ENCODE measurements at places on chromosomes 1 and 21.

- no peak for DNase-seq
These were observed 91.3 kb upstream of the COA6 start for GRCh38 chr1:234281826-234282489.

DNA sequence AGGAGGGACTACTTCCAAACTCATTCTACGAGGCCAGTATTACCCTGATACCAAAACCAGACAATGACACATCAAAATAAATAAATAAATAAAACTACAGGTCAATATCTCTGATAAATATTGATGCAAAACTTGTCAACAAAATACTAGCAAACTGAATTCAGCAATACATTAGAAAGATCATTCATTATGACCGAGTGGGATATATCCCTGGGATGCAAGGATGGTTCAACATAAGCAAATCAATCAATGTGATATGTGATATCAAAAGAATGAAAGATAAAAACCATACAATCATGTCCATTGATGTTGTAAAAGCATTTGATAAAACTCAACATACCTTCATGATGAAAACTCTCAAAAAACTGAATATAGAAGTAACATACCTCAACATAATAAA is 36.7 kb downstream of the NME7 start:
- DNase-seq, result no peak

- DNase-seq, result peak; percentile 62
These were observed 82.2 kb upstream of the SSX2IP start for GRCh38 chr1:84772428-84772943.

- DNase-seq, result peak; percentile 68
These were observed 79.0 kb downstream of the RAVER2 start for GRCh38 chr1:64823691-64824476.

DNA sequence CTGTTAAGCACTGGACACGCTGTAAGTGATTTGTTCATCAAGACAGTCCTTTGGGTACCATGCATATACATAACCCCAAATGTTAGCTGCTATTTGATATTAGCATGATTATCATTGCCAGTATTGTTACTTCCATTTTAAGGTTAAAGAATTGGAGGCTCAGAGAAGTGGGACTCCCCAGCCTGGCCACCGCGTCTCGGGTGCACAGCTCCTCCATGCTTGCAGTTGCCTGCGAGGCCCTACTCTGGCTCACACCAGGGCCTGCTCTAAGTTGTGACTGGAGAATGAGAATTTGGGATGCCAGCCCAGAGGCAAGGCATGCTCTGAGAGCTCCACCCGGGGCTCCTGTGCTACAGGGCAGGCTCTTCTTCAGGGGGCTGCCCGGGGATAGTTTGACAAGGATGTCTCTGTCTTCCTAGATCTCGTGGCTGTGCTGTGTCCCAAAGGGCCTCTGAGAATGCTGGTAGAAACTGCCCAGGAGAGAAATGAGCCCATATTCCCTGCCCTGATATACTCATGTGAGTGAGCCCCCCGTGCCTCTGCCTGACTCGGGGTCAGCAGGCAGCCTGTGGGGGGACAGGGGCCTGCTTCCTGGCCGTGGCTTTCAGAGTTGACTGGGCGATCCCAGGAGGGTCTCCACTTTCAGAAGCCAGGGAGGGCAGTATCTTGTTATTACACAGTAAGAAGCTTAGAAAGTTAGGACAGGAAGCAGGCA is 19.4 kb downstream of the PSEN2 start:
- DNase-seq, result no peak

DNA sequence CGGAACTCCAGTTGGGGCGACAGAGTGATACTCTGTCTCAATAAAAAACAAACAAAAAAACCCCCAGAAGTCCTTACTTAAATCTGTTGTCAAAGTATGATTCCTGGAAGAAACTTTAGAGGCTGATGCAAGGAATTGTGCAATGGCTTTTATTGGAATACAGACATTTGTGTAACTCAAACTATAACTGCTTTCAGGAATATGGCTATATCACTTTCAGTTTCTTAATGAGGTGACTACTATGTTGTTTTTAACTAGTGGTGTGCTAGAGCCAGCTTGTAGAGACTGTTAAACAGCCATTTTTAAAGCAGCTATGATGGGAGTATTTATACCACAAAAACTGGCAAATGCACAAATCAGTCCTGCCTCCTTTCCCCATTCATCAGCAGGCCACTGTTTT is 22.7 kb upstream of the DNAJC28 start:
- no peak for DNase-seq

- no peak for DNase-seq
These were observed 1190.9 kb upstream of the PRMT6 start for GRCh38 chr1:105865546-105865945.

DNA sequence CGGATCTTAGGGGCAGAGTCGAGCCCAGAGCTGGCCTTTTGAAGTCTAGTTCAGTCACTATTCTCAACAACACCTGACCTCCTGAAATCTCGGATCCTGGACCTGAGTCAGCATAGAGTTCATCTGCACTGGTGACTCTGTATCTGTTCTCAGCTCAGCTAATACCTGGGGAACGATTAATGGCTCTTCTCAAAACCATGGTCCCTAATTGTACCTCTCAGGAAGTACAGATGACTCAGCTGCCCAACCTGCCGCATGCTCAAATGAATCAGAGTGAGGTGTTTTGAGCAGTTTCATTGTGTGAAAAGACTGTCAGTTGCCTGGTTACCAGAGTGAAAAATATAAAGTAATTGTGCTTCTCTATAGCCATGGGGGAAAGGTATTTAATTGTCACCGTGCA is 89.2 kb downstream of the SLC35F3 start:
- DNase-seq, result no peak

GRCh38 chr1:33641104-33641830 is 168.8 kb downstream of the ZSCAN20 start:
- no peak for DNase-seq

GRCh38 chr1:151011154-151011850 is 3.1 kb downstream of the PRUNE1 start:
- DNase-seq, result no peak

DNA sequence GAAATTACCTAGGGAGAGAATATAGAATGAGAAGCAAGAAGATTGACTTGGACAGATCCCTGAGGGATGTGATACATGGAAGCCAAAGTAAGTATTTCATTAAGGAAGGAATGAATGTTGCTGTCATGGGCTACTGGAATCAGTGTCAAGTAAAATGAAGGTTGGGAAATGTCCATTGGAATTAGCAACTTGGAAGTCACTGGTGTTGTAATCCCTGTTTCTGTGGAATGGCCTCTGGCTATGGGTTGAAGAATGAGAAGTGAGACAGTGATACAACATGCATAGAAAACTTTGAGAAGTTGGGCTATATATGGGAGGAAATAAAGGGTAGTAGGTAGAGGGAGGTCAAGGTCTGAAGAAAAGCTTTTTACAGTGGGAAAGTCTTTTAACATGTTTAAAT is 54.7 kb downstream of the CCDC18 start:
- no peak for DNase-seq

GRCh38 chr1:210584439-210585113 is 255.9 kb downstream of the HHAT start:
- DNase-seq, result peak; percentile 18

DNA sequence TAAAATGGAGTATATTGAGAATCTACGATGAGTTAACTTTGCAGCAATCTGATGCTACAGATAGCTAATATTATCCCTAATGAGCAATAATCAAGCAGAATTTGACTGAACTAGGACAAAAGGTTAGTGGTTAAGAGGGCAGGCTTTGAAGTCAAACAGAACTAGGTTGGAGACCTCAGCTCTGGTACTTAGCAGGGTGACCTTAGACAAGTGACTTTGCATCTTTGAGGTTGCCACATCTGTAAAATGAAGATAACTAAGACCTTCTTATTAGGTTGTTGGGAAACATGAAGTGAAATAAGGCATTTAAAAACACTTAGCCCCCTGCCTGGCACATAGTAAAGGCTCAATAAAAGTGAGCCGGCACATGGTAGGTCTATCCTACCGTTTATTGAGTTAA is 4.3 kb upstream of the FUCA1 start:
- no peak for DNase-seq

GRCh38 chr1:114150016-114150415 is 3.7 kb downstream of the SYT6 start:
- no peak for DNase-seq

GRCh38 chr1:234536741-234537140 is 57.8 kb upstream of the TARBP1 start:
- DNase-seq, result no peak

GRCh38 chr1:9143250-9143649 is 14.3 kb upstream of the GPR157 start:
- no peak for DNase-seq

DNA sequence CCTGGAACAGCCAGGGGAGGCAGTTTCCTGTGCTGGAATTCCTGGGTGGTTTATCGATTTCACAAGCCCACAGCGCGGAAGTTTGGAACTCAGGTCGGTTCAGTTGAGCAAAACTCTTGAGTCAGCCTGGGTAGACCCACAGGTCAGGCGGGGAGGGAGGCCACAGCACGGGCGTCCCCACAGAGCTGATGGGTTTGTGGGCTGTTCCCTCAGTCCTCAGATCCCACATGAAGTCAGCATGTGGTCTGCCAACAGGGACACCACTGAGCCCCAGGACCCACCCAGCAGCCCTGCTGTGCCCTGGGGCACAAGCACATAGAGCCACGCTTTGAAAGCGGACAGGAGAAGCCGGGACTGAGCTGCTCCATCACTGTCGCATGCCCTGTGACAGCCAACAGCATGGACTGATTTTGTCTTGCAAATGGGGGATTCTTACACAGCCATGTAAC is 17.4 kb downstream of the BMP8A start:
- no peak for DNase-seq

GRCh38 chr1:223713546-223714420 is 1.4 kb downstream of the CAPN2 start:
- peak; percentile 22 for DNase-seq

DNA sequence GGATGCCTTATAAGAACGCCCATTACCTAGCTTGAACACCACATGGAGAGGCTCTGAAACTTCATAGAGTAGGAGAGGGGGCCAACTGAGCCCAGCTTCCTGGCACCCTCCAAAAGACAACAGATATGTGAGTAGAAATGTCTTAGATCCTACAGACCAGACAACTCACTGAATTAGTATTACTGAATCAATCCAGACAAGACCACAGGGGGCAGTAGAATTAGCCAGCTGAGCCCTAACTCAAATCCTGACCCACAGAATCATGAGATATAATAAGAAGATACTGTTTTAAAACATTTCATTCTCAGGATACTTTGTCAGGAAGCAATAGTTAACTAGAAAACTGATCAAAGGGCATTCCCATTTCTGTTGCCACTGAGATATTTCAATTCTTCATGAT is 45.8 kb upstream of the C1orf21 start:
- DNase-seq, result no peak

DNA sequence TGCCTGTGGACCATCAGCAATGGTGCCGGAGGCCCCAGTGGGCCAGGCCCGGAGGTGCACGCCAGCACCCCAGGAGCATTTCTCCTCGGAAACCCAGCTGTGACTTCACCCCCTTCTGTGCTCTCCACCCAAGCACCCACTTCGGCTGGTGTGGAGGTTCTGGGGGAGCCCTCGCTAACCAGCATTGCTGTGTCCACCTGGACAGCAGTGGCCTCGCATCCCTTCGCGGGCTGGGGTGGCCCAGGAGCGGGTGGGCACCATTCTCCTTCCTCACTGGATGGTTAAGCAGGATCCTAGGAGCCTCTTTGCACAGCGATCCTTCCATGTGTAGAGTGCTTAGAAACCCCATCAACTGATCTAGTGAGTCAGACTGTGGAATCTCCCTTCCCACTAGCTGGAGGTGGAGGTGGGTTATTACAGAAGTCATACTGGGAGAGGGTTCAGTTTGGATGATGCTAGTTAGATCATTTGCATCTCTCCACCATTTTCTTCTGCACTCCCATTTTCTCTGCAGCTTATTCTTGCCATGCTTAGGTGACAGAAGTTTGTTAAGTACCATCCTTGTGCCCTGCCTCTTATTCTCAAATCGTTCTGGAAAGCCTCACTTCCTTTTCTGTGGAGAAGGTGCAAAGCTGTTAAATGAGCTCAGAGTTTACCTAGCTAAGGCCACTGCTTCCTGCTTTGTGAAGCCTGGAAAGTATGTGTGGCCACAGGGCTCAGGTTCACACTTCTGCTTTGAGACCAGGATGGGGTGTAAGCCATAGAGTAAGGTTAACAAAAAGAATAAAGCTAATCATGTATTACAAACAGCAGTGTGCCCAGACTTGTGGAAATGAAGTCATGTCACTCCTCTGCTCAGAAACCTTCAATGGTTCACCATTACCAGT is 32.3 kb downstream of the TBX19 start:
- DNase-seq, result no peak

DNA sequence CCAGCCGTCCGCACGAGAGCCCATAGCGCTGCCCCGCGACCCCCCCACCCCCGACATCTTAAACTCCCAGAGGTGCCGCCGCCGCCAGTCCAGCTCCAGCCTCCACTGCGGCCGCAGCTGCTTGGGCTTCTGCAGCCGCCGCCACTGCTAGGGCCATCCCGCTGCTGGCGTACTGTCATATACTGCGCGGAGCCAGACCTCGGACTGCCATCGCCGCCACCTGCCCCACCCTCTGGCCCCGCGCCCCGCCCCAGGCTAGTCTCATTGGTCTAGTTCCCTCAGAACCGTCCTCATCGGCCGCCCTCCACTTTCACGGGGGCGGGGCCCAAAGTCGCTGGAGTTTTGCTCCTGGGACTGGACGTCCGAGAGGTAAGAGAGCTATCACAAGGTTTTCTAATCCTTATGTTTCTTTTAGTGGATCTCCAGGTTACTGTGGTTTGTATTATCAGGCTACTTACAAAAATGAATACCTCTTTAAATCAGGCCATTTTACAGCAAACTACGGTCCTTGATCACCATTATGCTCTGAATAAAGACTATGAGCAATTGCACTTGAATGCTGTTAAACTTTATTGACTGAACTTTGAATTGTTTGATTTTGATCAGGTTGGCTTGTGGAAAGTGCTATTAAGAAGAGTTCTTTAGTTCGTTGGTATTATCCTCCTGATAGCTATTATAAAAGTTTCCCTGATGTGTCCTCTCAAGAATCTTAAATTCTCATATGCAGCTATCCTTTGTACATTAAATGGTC is 2.8 kb upstream of the CD1D start:
- DNase-seq, result no peak

DNA sequence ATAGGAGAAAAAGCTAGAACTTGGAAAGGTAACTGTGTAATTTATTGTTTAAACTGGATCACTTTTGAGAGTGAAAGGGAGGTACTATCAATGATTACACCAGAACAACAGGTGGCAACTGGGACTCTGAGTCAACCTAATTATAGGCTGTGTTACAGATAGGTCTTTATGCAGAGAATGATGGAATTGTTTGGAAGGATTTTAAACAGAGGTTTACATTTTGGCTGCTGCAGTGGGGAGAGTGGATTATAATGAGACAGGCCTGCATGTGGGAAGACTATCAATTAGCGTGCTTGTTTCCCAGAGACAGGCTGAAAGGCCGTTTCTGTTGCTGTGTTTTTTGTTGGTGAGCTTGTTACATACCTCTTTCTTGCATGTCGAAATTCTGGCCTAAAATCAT is 432.9 kb downstream of the PLA2G4A start:
- no peak for DNase-seq
